Thoracic aorta (tissue), 2 donors: ENCODE measurements at places on chromosomes 16 and 17. TPM values are rescaled to one million over a fixed set of nuclear protein-coding genes. Genes with fewer than 3 reads are reported as not detected.

DNA sequence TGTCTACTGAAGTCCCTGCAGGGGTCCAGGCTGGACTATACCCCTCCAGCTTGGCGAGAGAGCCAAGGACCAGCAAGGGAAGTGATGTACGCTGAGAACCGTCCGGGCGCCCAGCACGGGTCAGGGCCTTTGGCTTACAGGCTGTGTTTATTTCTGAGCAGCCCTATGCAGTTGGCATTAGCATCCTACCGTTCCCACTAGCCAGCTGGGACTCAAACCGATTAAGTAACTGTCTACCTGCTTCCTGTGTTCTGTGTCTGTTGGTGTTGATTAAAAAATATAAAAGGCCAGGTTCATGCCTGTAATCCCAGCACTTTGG, 73.8 kb downstream of the CMIP start:
- DNase-seq = no peak
- H3K27ac ChIP-seq = no peak overlapping the region
- peaks cover 4% of the 10 kb centered on the region for H3K4me1 ChIP-seq
- no peaks in the 10 kb centered on the region for H3K36me3 ChIP-seq

OTOP3 gene
- total RNA-seq = not detected

GRCh38 chr16:228151-228851, 948 bp downstream of the LUC7L start:
- H3K4me1 ChIP-seq = peaks cover 17% of the 10 kb centered on the region
- H3K27me3 ChIP-seq = no peaks in the 10 kb centered on the region
- H3K27ac ChIP-seq = peak overlapping the region; percentile 94

KRT15 gene
- not detected for total RNA-seq

DNA sequence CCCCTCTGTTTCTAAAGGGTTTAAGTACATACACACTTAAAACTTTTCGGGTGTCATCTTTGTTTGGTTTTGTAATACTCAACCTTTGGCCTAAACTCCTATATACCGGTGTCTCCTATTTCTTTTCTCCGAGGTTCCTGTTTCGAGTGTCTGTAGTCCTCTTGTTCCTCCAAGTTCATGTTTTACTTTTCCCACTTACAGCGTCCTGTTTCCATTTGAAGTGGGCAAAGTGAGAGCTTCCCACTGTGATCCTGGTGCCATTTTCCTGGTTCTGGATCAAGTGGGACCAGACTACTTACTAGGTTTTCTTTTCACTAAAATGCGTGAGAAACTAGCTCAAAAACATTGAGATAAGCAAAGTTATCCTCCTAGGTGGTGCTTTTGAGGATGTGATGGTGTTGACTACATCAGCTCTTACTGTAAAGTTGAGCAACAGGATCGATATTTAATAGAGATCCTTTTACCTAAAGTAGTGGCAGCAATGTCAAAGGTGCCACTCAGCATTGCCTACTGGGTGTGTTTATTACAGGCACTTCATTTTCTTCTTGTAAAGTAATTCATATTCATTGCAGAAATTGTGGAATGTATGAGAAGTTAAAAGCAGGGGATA, 1.3 kb downstream of the PSMD3 start:
- no peak for DNase-seq
- H3K27me3 ChIP-seq = no peaks in the 10 kb centered on the region

- peak overlapping the region; percentile 44 for H3K27ac ChIP-seq
- no peaks in the 10 kb centered on the region for H3K36me3 ChIP-seq
- no peaks in the 10 kb centered on the region for H3K27me3 ChIP-seq
- no peak overlapping the region for H3K4me3 ChIP-seq
- H3K4me1 ChIP-seq = peaks cover 85% of the 10 kb centered on the region
- DNase-seq = no peak
Measured at GRCh38 chr17:57915985-57916757, 39.0 kb downstream of the CUEDC1 start.

- H3K27ac ChIP-seq = peak overlapping the region; percentile 78
- H3K27me3 ChIP-seq = no peaks in the 10 kb centered on the region
- no peaks in the 10 kb centered on the region for H3K36me3 ChIP-seq
- no peak for DNase-seq
- peaks cover 41% of the 10 kb centered on the region for H3K4me1 ChIP-seq
Measured at GRCh38 chr17:30378241-30378824, 394 bp upstream of the CPD start.

DNA sequence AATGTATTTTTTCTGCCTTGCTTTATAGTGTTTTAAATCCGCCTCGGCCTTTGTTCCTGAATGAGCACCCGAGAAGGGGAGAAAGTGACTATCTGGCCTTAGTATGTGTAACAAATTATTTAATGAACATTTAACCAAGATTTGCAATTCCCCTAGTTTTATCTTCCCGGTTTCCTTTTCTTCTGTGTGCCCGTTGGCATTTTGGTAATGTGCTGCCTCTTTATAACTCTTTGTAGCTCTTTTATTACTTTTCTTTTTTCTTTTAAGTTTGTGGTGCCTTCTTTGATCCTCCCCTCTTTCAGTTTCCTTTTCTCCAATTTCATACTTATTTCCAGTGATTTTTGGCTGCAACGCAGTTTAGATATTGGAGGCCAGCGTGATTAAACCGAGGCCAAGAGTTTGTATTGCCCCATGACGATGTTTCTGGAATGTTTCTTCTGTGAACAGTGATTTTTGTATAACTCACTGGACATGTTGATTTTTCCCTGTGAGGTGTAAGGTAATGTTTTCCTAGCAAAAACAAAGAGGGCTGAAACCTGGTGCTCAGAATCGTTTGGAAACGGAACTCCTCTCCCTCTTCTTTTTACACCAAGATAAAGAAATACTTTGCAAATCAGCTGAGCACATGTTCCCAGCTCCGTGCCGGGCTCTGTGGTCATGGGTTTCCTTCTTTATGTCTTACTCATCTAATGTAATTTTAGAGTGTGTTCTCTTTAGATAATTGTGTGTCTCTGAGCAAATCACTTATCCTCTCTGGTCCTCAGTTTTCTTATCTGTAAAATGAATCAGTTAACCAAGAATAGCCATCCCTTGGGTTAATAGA, 344.3 kb downstream of the WWOX start:
- H3K4me1 ChIP-seq = peaks cover 7% of the 10 kb centered on the region
- no peaks in the 10 kb centered on the region for H3K36me3 ChIP-seq
- no peak for DNase-seq
- H3K27me3 ChIP-seq = no peaks in the 10 kb centered on the region
- peak overlapping the region; percentile 50 for H3K4me3 ChIP-seq
- no peak overlapping the region for H3K27ac ChIP-seq
